Stimulated activated CD8-positive, alpha-beta memory T cell treated with anti-CD3 and anti-CD28 coated beads, Interleukin-7, amount 100 ng/mL, for 4 hours (primary cell): ENCODE measurements at places on chromosomes 3 and 15.

DNA sequence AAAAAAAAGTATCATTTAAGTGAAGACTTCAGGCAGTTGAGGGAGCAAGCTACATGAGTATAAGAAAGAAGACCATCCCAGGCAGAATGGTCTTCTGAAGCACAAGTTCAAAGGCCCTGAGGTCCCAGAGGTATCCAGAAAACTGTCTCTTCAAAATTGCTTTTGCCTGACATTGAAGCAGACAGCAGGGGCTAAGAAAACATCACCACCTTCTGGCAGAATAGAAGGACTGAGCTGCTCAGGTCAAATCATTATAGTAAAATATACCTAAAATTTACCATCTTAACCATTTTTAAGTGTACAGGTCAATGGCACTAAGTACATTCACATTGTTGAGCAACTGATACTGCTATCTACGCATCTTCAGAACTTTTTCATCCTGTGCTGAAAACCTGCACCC is 16.4 kb downstream of the GPR160 start:
- no peak for DNase-seq

DNA sequence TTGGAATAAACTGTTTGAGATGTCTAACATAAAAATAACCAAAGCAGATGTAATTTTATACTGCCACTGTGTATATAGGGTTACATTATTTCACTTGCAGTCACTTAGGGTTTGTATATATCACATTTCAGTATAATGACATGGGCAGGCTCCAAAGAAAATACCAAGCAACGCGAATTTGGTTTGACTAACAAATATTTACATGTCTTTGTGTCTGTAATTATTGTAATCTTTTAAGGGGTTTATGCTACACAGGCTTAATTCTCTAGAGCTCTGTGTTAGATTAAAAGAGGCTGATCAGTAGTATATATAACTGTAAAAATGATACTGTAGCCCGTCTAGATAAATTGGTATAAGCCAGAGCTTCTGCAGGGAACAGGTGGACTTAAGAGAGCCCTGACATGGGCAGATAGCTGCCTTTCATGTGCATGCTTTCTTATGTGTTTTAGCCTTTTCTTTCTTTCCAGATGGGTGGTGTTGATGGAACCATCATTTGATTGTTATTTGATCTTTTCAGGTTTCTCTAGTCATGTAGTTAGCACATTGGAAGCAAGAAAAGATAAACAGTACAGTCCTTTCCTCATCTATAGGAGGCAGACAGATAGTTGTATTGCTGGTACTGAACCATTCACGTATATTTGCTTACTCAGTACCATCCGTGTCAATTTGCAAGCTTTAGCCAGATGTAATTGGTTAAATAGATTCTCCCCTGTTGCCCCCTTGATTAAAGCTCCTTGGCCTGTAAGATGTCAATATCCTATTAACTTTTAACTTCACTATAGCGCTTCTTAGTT is 86.1 kb downstream of the GALK2 start:
- DNase-seq: no peak

GRCh38 chr3:39501968-39502837 is 34.7 kb downstream of the MOBP start:
- no peak for DNase-seq

DNA sequence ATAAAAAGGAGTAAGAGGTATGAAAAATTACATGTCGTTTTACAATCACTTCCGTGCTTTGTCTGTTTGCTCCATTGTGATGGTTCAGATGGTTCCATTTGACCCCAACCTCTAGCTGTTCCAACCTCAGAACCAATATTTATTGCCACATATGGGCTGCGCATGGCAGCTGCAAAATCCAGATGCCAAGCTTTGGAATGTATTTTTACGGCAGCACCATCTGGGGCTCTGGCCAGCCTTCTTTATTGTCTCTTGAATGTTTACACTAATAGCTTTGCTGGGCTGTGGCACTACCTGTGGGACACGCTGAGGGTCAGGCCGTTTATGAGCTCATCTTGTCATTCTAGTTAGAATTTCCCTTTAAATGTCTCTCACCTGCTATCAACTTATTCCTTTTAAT is 219.8 kb downstream of the ROBO2 start:
- DNase-seq: no peak

- no peak for DNase-seq
Measured at GRCh38 chr15:90957031-90957790, 2.5 kb downstream of the RCCD1 start.

DNA sequence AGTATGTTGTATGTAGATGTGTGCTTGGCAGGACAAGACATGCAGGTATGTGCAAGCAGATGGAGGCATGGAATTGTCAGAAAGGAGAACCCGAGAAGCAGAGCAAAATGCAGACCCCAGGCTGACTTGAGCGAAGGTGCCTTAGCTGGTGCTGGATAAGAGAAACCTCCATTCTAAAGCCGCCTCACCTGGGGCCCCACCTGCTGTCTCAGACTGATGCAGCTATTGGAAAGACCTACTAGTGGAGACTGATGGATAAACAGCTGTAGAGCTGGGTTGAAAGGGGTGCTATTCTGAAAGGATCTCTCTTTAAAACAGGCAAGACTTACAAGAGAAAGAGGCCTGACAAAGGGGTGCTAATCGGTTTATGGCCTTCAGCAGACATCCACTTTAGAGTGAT is 86.2 kb downstream of the EPHB1 start:
- no peak for DNase-seq

- no peak for DNase-seq
Measured at GRCh38 chr15:39411102-39411989, 169.5 kb upstream of the THBS1 start.

- DNase-seq: no peak
Measured at GRCh38 chr3:195102609-195103467, 168.1 kb downstream of the XXYLT1 start.

GRCh38 chr3:176807938-176808337 is 389.3 kb downstream of the TBL1XR1 start:
- DNase-seq: no peak

DNA sequence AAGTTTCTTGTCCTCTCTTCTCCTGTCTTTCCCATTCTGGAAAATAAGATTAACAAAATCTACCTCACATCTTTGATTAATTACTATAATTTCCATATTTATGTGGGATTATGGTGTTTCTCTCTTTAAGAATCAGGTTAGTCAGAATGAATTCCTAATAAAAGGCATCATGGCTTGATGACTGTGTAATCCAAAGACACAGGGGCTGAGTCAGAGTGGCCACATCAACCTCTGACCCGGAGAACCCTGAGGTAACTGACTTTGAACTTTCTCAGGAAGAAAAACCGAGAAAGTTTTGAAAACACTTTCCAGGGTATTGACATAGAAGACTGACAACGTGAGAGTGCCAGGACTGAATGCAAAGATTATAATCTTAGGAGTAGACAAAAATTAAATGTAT is 170.3 kb upstream of the MCTP2 start:
- no peak for DNase-seq

- no peak for DNase-seq
Measured at GRCh38 chr15:58469432-58470353, 37.9 kb downstream of the LIPC start.

DNA sequence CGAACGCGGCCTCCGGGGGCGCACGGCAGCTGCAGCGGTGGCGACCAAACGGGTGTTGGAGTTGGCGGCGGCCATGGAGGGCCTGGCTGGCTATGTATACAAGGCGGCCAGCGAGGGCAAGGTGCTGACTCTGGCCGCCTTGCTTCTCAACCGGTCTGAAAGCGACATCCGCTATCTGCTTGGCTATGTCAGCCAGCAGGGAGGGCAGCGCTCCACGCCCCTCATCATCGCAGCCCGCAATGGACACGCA is 725 bp downstream of the FEM1B start:
- no peak for DNase-seq

DNA sequence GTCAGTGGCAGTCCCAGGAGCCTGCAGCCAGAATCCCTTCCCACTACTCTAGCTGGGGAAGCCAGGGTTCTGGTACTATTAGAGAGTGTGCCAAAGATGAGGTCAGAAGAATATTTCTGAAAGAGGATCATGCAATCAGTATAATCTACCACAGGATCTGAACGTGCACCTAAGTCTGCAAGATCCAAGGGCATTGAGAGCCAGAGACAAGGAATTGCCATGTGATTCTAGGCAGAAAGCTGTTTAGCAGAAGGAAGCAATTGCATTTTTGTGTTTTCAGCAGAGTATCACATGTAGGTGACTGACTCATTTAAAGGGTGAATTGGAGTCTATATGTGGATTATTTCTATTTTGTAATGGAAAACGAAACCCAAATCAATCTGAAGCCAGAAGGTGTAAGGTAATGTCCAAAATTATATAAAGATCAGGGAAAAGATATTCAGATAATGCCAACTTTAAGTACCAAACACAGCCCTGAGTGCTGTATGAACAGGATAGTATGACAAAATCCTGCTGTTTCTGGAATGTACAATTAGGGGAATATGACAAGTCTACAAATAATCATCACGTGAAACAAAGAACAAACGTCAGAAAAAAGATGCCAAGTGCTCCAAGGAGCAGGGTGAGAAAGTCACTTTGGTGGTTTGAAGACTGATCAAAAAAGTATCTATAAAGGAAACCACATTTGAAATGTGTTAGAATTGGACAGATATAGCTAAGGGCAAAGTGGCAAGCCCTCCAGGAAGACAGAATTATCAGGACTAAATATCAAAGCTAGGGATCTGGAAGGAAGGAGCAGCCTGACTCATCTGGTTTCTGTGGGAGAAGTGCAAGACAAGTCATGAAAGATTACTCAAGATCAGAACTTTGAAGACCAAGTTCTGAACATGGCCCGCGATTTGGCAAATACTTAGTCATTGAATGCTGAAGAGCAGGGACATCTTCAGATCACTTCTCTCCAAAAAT is 1036.6 kb downstream of the NTRK3 start:
- DNase-seq: no peak

GRCh38 chr3:135374571-135374970 is 579.5 kb downstream of the EPHB1 start:
- no peak for DNase-seq

DNA sequence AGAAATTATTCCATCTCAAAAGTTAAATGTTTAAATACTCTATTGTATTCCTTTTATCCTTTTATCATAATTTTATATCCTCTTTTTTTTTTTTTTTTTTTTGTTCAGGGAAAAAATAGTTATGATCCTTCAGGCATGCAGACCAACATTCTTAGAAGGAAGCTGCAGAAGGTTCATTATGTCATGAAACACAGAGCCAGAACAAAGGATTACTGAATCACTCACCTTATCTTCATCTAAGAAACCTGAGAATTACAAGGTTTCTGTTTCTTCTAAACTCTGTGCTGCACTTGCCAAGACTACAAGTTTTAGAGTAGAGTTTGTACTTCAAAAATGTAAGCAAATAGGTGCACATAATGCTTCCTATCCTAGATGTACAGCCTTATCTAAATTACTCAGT is 3.3 kb downstream of the PLCH1 start:
- no peak for DNase-seq

GRCh38 chr3:81530180-81530939 is 231.1 kb downstream of the GBE1 start:
- no peak for DNase-seq
